CD4-positive, alpha-beta T cell treated with Interferon gamma for 1 hour (primary cell): ENCODE measurements at places on chromosomes 6 and 20.

DNA sequence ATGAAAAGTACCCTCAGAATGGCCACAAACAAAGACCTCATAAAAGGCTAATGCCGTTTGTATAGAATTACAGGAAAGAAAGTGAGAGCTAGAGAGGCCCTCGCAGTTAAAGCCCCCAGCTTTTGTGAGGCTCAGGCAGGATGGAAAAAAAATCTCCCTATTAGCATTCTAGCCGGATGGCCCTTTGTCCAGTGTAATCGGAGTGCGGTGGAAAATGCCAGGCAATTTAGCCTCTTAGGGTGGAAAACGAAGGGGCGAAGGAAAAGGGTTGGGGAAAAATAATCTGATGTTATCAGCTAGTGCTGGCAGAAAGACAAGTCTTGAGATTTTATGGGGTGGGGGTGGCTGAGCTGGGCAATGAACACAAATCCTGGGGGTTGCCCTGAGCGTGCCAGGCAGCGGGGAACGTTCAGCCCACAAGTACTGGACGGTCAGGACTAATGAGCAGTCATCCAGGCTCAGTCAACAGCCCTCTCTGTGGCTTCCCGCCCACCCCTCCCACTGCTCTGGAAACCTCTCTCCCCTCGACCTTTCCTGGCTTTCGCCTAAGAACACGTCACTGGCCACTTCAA is 92.4 kb downstream of the PSMG4 start:
- DNase-seq: no peak

GRCh38 chr6:21924002-21924401 is 330.5 kb downstream of the SOX4 start:
- DNase-seq: no peak

DNA sequence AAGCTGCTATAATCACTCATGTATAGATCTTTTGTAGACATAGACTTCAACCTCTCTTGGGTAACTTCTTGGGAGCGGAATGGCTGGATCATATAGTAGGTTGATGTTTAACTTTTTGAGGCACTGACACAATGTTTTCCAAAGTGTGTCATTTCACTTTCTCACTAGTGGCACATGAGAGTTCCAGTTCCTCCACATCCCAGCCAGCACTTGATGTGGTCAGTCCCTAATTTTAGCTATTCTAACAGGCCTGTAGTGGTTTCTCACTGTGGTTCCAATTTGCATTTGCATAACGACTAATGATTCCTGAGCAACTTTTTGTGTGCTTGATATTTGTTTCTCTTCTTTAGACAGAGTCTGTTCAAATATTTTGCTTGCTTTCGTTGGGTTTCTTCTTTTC is 221.3 kb downstream of the DLL1 start:
- DNase-seq: no peak

- DNase-seq: no peak
These were observed 154.2 kb upstream of the MAFB start for GRCh38 chr20:40843251-40843650.

DNA sequence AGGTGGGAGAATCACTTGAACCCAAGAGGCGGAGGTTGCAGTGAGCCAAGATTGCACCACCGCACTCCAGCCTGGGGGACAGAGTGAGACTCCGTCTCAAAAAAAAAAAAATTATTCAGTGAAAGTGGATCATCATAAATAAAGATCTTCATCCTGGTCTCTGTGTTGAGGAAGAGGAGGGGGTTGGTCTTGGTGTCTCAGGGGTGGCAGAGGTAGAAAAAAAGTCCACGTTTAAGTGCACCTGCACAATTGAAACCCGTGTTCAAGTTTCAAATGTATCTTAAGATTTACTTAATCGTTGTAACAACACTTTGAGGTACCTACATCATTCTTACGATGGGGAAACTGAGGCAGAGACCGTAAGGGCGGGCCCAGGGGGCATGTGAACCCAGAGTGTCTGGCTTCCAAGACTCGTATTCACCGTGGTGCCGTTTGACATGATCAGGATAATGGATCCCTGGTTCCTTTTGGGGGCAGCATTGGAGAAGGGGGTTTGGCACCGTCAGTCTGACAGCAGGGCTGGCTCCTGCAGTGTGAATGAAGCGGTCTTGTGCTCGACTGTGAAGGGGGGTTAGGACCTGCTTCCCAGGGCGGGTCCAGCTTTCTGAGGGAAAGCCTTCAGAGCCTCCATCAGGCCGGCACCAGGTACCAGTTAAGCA is 32.9 kb upstream of the ID1 start:
- DNase-seq: no peak

- no peak for DNase-seq
These were observed 37.3 kb upstream of the PLCG1 start for GRCh38 chr20:41100001-41100480.

GRCh38 chr6:105072798-105073199 is 107.0 kb downstream of the POPDC3 start:
- DNase-seq: no peak

GRCh38 chr6:167806061-167806700 is 20.5 kb upstream of the AFDN start:
- no peak for DNase-seq

- no peak for DNase-seq
These were observed 2.5 kb downstream of the TULP4 start for GRCh38 chr6:158314737-158315136.

DNA sequence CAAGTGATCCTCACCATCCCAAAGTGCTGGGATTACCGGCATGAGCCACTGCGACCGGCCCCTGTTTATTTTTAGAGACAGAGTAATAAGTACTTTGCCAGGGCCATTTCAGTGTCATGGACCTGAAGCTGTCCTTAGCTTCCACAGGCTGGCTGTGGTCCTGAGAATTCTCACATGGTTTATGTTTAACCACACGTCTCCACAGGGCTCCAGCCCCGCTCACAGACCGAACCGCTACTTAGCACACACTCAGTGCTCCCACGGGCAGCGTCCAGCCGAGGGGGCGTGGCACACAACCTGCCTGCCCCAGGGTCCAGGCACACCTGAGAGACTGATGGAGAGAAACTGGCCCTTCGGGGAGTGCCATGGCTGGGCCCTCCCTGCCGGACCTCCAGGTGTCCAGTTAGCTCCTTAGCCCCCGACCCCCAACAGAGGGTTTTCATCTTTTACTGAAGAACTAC is 11.7 kb downstream of the ACSS1 start:
- DNase-seq: no peak
